Activated CD4-positive, alpha-beta memory T cell treated with anti-CD3 and anti-CD28 coated beads for 36 hours (primary cell): ENCODE measurements at places on chromosomes 4 and X. TPM values are rescaled to one million over a fixed set of nuclear protein-coding genes. Genes with fewer than 3 reads are reported as not detected.
A peak's percentile ranks its signal among the peaks of the same experiment; 100 is the strongest.

The GAGE1 gene
- not detected for total RNA-seq

- H3K27ac ChIP-seq: no peak overlapping the region
- peaks cover 52% of the 10 kb centered on the region for H3K27me3 ChIP-seq
- H3K36me3 ChIP-seq: no peaks in the 10 kb centered on the region
- peak overlapping the region; percentile 67 for H3K4me3 ChIP-seq
Measured at GRCh38 chr4:104490770-104491480, 3.8 kb downstream of the CXXC4 start.

DNA sequence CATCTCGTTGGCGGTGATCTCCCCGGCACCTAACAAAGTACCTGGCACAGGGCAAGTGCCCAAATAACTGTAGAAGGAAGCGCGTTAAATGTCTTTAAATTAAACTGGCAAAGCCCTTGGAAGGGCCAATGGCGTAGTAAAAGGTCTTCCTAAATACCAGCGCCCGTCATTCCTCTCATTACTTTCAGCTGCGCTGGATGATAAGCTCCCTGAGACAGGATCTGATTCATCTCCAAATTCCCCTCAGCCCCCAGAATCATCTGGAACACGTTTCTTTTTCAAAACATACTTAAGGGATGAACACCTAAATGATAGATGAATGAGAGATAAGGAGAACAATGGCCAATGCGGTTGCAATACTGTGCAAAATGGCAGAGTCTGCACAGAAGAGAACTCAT is 95.1 kb downstream of the AFAP1 start:
- H3K4me3 ChIP-seq: no peak overlapping the region
- H3K4me1 ChIP-seq: peaks cover 40% of the 10 kb centered on the region
- DNase-seq: no peak
- no peaks in the 10 kb centered on the region for H3K27me3 ChIP-seq
- H3K27ac ChIP-seq: peak overlapping the region; percentile 56

DNA sequence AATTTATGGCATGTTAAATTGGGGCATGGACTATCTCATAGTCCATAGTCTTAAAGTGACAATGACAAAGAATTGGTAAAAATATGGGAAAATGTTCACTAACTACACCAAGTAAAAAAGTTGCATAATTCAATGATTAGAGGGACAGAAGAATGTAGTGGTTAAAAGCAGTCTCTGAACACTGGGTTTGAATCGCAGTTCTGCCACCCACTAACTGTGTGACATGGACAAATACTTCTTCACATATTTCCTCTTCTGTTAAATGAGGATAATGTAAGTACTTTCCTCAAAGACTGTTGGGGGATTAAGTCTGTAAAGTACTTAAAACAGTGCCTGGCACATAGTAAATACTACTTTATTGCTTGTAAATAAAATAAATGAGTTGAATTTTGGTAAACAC is 15.3 kb downstream of the COQ2 start:
- H3K27ac ChIP-seq: no peak overlapping the region
- H3K4me1 ChIP-seq: peaks cover 23% of the 10 kb centered on the region
- no peak for DNase-seq
- H3K36me3 ChIP-seq: peaks cover 26% of the 10 kb centered on the region
- H3K4me3 ChIP-seq: no peak overlapping the region
- no peaks in the 10 kb centered on the region for H3K27me3 ChIP-seq

DNA sequence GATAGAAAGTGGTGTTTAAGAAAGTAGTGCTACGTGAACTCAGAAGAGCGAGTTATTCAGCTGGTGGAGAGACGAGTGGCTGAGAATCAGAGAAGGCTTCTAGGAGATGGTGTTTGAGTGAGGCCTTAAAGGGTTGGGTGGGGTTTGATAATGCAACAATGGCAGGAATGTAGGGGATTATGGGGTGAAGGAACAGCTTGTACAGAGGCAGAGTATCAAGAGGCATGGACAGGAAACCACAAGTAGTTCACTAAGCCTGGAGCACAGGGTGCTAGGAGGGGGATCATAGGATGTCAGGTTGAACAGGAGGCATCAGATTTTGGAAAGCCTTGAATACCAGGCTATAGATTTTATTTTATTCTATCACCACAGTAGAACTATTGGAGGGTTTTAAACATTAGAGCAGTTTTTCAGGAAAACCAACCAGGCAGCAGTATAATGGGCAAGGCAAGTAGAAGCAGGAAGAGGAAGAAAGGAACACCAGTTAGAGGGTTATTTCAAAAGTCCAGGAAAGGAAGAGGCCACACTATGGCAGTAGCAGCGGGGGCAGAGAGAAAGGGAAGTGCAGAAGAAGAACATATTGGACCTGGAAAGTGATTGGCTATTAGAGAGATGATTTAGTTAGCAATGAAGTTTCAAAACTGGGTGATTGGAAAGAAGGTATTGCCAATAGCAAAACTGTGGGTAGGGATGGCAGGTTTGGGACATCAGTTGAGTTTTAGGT is 99.2 kb downstream of the DOCK11 start:
- H3K4me3 ChIP-seq: no peak overlapping the region
- peaks cover 27% of the 10 kb centered on the region for H3K4me1 ChIP-seq
- peaks cover 17% of the 10 kb centered on the region for H3K36me3 ChIP-seq
- no peaks in the 10 kb centered on the region for H3K27me3 ChIP-seq
- H3K27ac ChIP-seq: peak overlapping the region; percentile 76
- no peak for DNase-seq
